A549 treated with ZK216348 at 1 μM for 4 hours (cell line): ENCODE measurements at places on chromosomes 16 and 17. TPM values are rescaled to one million over a fixed set of nuclear protein-coding genes. Genes with fewer than 3 reads are reported as not detected.

Gene C16orf74
- total RNA-seq = 10.3 to 16.7 TPM (median 15.6 TPM) in 5 replicates

Gene GUCY2D
- not detected in 5 replicates for total RNA-seq

Gene TMC7
- total RNA-seq = 6.9 to 10.5 TPM (median 8.7 TPM) in 5 replicates

Gene MTMR4
- total RNA-seq = 6.5 to 11.3 TPM (median 9.7 TPM) in 5 replicates

Gene TBC1D16
- total RNA-seq = 7.1 to 11.9 TPM (median 9.9 TPM) in 5 replicates

Gene TEX14
- total RNA-seq = 0.06 to 0.21 TPM (median 0.13 TPM) in 4 of 5 replicates, not detected in the other

Gene ABI3
- not detected in 5 replicates for total RNA-seq

Gene GPRC5B
- total RNA-seq = 29.0 to 36.2 TPM (median 32.8 TPM) in 5 replicates

Gene SAMD14
- 0.37 to 0.61 TPM (median 0.51 TPM) in 5 replicates for total RNA-seq

Gene GJD3
- 0.73 to 1.6 TPM (median 0.88 TPM) in 5 replicates for total RNA-seq

Gene THUMPD1
- total RNA-seq = 17.1 to 29.5 TPM (median 23.9 TPM) in 5 replicates

Gene DNAI2
- not detected in 5 replicates for total RNA-seq

Gene C16orf92
- not detected in 5 replicates for total RNA-seq

Gene POLR2C
- total RNA-seq = 108 to 134 TPM (median 114 TPM) in 5 replicates
